CD4-positive, alpha-beta T cell treated with Interferon alpha-2 for 1 hour (primary cell): ENCODE measurements at places on chromosomes 4 and X.
A peak's percentile ranks its signal among the peaks of the same experiment; 100 is the strongest.

GRCh38 chr4:146981651-146982050 is 36.0 kb upstream of the TTC29 start:
- no peak for DNase-seq

- DNase-seq = no peak
Measured at GRCh38 chr4:25608644-25609043, 47.0 kb upstream of the SLC34A2 start.

DNA sequence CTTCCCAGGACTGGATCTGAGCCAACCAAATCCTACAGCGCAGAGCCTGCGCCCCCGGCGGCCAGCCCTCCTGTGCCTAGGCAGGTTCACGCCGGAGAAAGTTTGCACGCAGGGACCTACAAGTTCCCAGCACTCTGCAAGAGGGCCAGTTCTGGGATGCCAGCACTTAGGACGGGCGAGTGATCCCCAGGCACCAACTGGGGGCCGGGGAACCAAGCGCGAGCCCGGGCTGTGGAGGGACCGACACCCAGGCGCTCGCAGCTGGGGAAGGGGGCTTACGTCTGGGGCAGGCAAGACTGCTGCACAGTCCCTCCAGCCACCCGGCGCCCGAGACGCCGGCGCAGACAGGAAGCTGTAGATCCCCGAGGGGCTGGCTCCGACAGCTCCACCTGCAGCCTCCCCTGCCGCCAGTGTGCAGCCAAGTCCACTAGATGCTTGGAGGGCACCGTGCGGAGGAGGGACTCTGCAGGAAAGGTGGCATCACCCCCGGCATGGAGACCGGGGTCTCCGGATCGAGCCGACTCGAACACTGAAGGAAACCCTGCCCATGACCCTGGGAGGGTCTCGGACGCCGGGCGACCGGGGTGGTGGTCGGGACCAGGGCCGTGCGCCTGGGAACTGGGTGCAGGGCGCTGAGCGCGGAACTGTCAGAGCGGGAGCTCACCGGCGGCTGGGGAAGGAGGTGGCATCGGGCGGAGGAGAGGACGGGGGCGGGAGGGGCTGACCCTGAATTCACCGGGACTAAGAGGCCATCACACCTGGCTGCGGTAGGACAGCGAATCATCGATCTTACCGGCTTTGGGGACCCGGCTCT is 566 bp downstream of the CORIN start:
- DNase-seq = peak; percentile 47

DNA sequence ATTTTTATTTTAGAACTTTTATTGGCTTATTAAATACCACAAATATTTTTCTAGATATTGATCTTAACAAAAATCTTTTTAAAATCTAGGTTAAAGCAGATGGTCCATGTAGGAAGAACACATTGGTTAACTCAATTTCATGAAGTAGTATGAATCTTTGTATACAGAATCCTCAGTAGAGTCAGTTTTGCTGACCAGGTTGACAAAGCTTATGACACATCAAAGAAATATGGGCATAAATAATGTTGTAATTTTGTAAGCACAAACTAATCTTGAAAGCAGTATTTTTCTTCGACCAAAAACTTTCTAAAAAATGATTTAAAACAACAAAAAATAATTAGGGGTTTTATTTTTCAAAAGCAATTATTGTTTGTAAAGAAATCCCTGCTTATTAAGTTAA is 479.3 kb upstream of the PCDH10 start:
- no peak for DNase-seq

- no peak for DNase-seq
Measured at GRCh38 chrX:46770817-46771163, 11.9 kb upstream of the SLC9A7 start.

- DNase-seq = no peak
Measured at GRCh38 chr4:179328627-179329026, 1886.4 kb upstream of the AGA start.

- no peak for DNase-seq
Measured at GRCh38 chr4:112516066-112516470, at the start of gene NEUROG2. TSS of gene NEUROG2 (minus strand) at chr4:112516180. CDS start at chr4:112515475, 705 bp downstream.

- no peak for DNase-seq
Measured at GRCh38 chrX:110966839-110967238, 129.2 kb upstream of the PAK3 start.

GRCh38 chrX:69109036-69109663 is 56.1 kb downstream of the PJA1 start:
- no peak for DNase-seq

DNA sequence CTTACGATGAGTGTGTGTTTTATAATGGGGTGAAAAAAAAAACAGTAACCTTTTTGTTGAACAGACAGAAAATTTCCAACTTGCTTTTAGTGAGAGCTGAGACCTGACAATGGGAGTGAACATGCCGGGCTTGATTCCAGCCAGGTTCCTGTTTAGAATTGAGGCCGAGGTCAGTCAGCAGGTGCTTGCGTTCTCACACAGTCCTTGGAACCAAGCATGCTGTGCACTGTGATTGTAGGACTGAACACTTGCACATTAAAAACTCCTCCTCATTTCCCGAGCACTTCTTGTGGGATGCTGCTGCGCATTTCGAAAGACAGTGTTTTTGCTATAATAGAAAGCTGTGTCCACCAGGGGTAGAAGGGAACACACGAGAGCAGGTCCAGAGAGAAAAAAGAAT is 51.8 kb downstream of the TMEM131L start:
- no peak for DNase-seq

- DNase-seq = no peak
Measured at GRCh38 chrX:79573760-79574159, 206.6 kb upstream of the ITM2A start.

DNA sequence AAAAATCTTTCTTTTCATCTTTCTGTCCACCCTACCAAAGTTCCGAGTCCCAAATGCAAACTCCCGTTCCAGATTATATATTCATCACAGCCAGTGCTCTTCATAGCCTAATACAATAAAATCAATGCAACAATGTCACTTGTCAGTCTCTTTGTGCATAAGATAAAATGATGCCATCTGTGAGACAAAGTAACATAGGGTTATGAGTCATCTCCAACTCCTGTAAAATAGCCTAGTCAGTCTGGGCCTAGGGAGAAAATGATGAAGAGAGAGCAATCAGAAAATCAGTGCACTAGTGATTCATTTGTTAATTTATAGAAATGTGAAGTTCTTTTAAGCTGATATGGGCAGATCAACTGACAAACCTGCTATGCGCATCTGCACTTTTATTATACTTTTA is 689.1 kb upstream of the DIAPH2 start:
- DNase-seq = no peak

DNA sequence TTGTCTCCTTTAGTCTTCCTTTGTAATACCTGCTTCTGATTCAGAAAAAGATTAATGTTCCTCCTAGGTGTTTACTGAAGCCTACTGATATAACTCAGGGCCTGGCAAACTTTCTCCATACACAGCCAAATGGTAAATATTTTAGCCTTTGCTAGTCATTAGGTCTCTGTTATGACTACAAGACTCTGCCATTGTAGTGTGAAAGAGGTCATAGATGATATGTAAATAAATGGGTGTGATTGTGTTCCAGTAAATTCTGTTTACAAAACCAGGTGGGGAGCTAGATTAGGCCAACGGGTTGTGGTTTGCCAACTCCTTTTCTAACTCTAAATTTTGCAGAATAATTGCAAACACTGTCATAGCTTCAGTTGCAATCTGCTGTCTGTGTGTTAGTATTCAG is 568.1 kb upstream of the GNPDA2 start:
- no peak for DNase-seq

DNA sequence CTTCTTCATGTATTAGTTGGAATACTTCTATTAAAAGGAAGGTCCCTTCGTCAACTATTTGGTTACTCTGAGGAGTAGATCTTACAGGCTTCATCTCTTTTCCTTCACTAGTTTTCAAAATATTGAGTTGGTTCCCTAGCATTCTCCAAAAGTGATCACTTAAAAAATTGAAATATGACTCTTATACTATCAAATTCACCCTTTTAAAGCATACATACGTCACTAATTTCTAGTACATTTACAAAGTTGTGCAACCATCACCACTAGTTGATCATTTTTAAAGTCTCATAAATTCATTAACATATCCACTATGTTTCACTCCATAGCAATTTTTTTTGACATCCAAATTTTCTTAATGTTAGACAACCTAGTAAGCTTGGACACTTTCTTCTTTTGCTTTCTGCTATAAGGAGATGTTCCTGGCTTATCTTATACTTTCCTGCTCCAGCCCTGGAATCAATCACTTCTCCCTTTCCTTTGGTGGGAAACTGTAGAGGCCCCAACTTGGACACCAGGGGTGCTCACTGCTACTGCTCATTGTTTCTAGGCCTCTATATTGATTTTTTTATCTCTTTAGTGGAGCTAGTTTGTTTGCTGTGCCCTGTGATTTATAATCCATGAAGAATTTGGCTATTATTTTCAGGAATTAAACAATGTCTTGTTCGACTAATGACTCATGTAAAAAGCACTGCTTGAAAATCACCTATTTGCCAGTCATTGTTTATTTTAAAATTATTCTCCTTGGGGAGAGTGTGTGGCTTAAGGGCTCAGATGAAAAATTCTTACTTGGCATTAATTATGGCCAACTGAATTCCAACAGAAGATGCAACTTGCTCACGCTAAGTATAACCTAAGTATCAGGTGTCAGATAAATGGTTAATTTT is 4.0 kb upstream of the ZFX start:
- no peak for DNase-seq

DNA sequence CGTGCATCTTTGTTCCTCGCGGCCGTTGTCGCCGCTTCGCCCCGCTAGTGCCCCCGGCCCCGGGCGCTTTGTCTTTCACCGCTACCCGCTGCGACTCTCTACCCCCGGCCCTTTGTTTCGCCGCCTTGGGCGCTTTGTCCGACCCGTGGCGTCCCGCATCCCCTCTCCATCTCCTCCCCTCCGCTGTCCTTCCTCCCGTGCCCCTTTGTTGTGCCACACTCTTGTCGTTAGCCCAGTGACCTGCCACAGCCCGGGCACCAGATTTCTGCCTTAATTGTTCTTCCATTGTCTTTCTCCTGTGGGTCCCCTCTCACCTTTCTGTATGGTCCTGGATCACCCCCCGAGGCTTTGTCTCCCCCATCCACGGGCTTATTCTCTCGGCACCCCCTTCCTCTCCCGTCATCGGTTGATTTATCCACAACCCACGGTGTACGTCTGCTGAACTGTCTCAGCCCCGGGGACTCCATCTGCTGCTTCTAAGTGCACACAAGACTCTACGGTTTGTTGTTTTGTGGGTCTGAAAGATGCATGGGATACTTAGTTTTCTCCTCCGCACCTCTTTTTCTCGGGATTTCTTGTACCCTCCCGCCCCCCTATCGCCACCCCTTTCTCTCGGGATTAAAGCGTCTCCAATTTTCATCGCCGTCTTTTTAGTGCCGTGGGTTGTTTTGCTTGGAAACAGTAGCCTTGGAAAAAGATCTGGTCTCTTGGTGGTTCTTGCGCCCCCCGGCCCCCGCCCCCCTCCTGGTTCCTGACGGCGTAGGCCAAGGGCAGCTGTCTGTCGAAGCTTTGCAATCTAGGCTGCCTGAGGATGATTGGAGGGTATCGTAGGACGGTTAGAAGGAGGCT is 783 bp downstream of the RBPJ start:
- DNase-seq = peak; percentile 26

- no peak for DNase-seq
Measured at GRCh38 chrX:48806081-48806480, 4.2 kb downstream of the HDAC6 start.

DNA sequence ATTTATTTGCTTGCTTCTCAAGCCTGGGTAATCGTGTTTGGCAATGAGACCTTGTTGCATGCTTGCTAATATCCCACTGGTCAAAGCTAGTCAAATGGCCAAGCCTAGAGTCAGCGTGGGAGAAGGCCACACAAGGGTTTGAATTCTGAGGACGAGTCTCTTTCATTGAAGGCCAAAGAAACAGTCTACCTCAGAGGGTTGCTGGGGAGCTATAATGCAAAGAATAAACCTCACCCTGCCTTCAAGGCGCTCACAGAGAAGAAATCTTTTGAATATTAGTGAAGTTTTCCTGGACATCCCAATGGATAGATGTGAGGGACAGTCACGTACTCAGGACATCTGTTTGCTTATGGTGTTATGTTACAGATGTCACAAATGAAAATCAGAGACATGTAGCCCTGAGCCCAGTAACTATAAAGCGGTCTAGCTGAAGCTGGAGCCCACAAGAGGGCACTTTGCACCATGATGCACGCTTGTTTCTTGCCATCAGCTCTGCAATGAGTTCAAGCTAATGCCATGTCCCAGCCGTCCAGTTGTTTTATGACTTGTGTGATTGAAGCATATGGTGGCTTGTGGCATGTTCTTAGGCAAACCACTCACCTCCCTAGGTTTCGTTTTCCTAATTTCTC is 1.1 kb upstream of the TLR3 start:
- DNase-seq = peak; percentile 62

- DNase-seq = no peak
Measured at GRCh38 chr4:86286726-86287125, 73.1 kb downstream of the MAPK10 start.

DNA sequence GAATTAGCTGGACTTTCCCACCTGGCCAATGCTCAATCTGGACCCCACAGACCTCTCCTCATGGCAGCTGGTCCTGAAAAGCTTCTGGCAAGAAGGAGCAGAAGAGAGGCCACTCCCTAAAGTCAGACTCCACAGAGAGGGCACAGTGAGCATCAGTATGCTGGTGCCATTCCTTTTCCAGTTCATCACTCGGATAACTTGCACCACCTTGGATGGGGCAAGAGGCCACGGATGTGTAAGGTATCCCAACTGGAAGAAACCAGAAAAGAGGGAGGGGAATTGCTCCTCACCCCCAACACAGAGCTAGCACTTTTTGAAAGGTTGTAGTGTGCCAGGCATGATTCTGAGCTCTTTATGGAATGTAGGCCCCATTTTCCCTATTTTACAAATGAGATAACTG is 85.9 kb downstream of the STK32B start:
- no peak for DNase-seq

- no peak for DNase-seq
Measured at GRCh38 chr4:165059386-165059785, 5.7 kb downstream of the TRIM75 start.
